ENCODE measurements at places on chromosomes 1 and 21.

GRCh38 chr1:206803221-206803730, 31.0 kb upstream of the IL10 start:
- peak; percentile 69 for DNase-seq

- no peak for DNase-seq
Measured at GRCh38 chr21:30211071-30211470, 4.8 kb downstream of the CLDN8 start.

GRCh38 chr1:177913762-177914540, 55.9 kb downstream of the SEC16B start:
- DNase-seq, result no peak

DNA sequence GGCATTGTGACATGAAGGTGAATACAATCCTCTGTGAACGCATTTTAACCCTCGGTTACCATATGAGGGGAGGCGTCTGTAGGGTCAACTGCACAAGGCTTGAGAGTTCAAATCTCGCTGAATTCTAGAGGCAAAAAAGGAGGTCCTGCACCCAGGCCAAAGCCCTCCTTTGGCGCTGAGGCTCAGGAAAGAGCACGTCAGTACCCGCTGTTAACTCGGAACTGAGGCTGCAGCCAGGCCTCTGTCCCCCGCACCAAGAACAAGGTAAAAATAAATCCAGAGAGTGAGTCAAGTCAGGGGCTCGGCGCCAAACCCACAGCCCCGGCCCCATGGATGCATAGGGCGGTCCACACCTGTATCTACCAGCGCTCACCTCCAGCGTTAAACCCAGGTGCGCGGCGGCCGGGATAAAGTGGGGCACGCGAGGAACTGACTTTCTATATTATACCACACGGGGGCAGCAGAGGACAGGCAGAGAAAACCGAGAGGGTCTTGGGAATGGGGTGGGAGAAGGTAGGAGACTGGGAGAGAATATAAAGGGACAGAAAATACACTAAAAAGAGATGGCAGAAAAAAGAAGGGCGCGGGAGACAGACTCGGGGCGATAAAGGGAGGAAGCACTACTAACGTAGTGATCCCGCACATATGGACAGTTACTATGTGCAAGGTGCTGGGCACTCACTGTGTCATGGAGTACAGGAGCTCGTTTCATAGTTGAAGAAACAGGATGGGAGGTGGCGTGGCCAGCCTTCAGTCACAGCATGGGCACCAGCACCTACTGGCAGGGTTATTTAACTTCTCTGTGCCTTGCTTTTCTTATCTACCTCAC, 54.9 kb downstream of the DMRTA2 start:
- peak; percentile 43 for DNase-seq

- DNase-seq, result no peak
Measured at GRCh38 chr1:58883888-58884482, 100.1 kb upstream of the JUN start.

All from BE2C (cell line).